ENCODE measurements at places on chromosomes 3 and 15.

GRCh38 chr3:174098746-174099145 is 701.2 kb downstream of the NLGN1 start:
- H3K4me1 ChIP-seq, result no peaks in the 10 kb centered on the region
- H3K4me3 ChIP-seq, result no peak overlapping the region
- no peak for DNase-seq
- no peaks in the 10 kb centered on the region for H3K36me3 ChIP-seq

- no peak overlapping the region for H3K27ac ChIP-seq
- H3K27me3 ChIP-seq, result no peaks in the 10 kb centered on the region
- no peak for DNase-seq
- no peaks in the 10 kb centered on the region for H3K36me3 ChIP-seq
- no peak overlapping the region for H3K4me3 ChIP-seq
Observed at GRCh38 chr3:192901435-192901834, 16.2 kb downstream of the MB21D2 start.

DNA sequence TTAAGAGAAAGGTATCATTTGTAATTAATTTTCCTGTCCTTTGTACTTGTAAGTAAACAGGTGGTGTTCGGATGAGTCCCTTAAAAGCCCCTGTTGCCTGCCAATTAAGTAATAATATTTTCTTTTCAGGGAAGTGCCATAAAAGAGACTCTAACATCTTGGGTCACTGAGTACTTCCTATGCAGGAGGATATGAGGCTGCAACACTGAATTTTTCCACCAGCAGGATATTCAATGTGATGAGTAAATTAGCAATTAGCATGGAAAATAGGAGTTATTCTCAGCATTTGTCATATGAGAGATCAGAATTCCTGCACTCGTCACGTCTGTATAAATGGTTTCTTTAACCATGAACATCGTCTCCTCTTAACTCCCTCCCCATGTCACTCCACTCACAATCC is 45.4 kb downstream of the WWTR1 start:
- no peaks in the 10 kb centered on the region for H3K4me1 ChIP-seq
- H3K4me3 ChIP-seq, result no peak overlapping the region

GRCh38 chr3:88589138-88589537 is 439.4 kb downstream of the C3orf38 start:
- no peaks in the 10 kb centered on the region for H3K4me1 ChIP-seq
- no peaks in the 10 kb centered on the region for H3K36me3 ChIP-seq
- H3K4me3 ChIP-seq, result no peak overlapping the region
- H3K27ac ChIP-seq, result no peak overlapping the region
- no peak for DNase-seq
- H3K27me3 ChIP-seq, result no peaks in the 10 kb centered on the region

Measured in thymus (tissue), 14 donors.